ENCODE measurements at places on chromosomes 13 and 19.

DNA sequence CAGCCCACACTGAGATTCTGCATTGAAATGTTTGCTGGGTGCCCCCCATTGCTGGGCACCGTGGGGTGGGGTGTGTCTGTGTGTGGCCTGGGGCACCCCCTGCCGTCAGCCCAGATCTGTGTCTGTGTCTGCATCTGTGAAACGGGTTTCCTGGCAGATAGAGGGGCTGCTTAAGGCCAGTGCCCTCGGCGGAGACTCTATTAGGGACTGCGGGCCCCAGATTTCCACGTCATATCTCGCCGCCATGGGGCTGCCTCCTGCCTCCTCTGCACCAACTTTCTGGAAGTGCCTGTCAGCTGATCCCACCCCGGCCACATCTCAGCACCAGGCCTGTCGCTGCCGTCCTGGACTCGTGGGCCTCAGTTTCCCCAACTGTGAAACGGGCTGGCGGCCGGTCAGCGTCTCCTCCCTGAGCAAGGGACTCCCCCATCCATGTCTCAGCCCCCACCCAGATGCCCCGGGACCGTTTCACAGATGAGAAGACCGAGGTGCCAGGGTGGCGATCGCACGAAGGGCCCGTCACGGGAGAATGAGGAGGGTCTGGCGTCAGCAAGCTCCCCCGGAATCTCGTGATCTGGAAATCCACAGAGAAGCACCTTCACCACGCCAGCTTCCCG, 21.4 kb downstream of the ARID3A start:
- DNase-seq, result no peak

- no peak for DNase-seq
These were observed 386.3 kb downstream of the NDFIP2 start for GRCh38 chr13:79867254-79867653.

- DNase-seq, result no peak
These were observed 1448.7 kb downstream of the UQCRFS1 start for GRCh38 chr19:27764186-27764804.

- no peak for DNase-seq
These were observed 3.0 kb downstream of the ABCA7 start for GRCh38 chr19:1042689-1043511.

All from activated CD4-positive, alpha-beta T cell treated with anti-CD3 and anti-CD28 coated beads, Interleukin-2, amount 10 ng/mL, durations not matched to agents 7 days and 5 days (primary cell).